ENCODE measurements at places on chromosomes 4 and X. TPM values are rescaled to one million over a fixed set of nuclear protein-coding genes. Genes with fewer than 3 reads are reported as not detected.

DNA sequence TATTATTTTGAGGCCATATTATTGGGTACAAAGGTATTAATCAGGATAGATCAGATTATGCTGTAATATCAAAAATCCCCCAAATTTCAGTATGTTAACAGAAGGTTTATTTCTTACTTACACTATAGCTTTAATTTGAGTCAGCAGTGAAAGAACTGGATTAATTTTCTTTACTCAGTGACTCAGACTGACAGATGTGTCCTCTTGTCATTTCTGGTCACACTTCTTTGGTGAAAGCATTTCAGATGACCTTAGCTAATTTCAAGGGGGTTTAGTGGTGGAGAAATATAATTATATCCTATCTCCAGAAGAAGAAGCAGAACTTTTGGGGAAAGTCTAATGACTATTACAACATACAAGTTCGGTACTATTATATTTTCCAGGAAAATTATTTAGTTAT, 12.4 kb downstream of the DDIT4L start:
- no peak for DNase-seq

DNA sequence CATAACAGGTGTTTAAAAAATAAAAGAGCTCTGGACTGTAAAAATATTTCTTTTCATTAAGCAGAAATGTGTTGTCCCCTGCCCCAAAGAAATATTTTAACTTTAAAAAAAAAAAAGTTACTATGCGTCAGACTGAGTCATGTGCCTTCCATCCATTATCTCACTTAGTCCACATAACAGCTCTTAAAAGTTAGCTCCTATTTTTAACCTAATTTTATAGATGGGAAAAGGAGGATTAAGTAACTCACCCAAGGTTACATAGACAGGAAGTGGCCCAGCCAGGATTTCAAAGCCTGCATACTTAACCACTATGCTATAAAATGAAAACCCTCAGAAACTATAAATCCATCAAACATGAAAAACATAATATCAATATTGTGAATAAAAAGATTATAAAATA, 97.7 kb downstream of the MANBA start:
- DNase-seq = no peak

- no peak for DNase-seq
These were observed 97.8 kb upstream of the USP9X start for GRCh38 chrX:40987413-40987812.

DNA sequence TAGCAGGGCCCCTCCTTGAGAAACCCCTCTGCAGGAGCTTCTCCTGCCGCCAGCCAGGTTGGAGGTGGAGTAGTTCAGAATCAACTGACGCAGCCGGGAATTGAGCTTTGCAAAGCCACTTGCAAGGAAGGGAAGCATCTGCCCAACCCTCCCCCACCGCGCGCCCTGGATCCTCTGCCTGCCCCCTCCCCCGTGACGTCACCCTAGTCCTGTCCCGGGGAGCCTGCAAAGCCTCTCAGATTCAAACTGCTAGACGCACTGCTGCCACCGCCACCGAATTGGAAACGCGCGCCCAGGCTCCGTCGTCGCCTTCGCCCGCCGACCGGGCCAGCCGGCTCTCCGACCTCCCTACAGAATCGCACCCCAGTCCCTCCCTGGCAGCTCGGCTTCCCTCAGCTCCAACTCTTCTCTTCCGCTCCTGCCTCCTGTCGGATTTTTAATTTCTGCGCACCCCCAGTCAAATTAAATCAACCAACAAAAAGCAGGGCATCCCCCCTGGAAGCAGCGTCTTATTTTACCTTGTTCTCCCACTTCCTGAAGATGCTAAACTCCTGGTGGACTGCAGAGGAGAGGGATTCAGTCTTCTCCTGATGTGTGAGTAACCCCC, 3.8 kb downstream of the SLITRK2 start:
- no peak for DNase-seq

The GUCY1B1 gene
- total RNA-seq = 11.9 TPM
